ENCODE measurements at places on chromosomes 2 and 18.

DNA sequence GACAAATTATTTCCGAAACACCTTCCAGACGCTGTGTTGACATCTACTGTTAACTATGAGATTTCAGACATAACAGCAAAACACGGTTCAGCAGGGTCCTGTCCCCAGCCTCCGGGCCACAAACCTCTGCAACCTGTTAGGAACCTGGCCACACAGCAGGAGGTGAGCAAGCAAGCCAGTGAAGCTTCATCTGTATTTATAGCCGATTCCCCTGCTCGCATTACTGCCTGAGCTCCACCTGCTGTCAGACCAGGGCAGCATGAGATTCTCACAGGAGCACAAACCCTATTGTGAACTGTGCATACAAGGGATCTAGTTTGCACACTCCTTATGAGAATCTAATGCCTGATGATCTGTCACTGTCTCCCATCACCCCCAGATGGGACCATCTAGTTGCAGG, 31.1 kb downstream of the NDUFA10 start:
- no peak for DNase-seq

DNA sequence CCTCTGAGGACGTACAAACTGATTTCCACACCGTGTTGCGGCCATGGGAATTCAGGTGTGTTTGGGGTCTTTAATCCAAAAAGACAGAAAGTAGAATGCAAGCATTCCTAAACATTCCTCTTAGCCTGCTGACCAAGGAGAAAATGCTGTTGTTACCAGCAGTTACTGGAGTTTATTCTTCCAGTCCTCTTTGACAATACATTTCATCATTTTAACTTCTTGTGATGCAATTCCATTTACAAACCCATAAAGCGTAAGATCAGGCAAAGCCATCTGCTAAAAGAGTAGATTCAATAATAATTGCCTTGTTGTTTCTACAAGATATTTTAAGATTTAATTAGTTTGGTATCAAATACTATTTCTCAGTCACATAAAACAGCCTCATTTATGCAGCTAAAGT, 32.7 kb downstream of the SPIRE1 start:
- DNase-seq = no peak

DNA sequence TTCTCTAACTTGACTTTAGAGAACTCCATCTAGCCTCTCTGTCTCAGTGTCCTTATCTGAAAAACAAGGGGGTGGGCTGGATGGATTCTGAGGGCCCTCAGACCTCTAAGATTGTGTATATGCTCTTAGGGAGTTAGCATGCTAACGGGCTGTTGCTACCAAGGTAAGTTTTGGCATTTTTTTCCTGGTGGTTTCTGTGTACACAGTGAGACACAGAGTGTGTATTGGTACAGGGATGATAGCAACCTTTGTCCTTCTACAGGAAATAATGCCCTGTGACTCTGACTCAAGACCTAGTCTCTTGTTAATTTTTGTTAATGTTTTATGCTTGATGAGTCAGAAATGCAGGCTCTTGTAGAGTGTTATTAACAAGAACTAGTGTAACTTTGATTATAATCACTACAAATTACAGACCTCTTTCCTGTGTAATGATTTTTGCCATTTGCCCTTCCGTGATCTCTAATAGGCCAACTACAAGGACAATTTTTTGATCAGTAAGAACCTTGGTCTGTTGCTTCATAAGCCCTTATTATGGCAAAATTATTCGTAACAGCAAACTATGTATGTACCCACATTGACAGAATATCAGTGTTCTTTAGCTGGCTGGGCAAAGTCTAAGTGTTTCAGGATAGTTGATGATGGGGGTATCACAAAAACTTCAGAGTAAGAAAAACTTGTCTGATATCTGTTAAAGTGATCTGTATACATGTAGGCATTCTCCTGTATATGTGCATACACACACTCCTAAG, 89.7 kb downstream of the SPTBN1 start:
- no peak for DNase-seq

DNA sequence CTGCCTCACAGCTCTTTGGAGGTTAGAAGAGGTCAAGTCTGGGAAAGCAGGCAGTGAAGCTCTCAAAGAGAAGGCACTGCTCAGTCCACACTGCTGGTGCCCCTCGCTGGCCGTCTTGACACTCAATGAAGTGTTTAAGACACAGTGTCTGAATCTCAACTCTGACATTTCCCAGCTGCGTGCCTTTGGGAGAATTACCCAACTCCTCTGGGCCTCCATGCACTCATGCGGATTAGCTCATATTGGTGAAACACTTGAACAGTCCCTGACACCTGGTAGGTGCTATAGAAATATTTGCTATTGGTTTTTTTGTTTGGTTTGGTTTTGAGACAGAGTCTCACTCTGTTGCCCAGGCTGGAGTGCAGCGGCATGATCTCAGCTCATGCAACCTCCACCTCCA, 281.0 kb downstream of the SRBD1 start:
- DNase-seq = no peak

DNA sequence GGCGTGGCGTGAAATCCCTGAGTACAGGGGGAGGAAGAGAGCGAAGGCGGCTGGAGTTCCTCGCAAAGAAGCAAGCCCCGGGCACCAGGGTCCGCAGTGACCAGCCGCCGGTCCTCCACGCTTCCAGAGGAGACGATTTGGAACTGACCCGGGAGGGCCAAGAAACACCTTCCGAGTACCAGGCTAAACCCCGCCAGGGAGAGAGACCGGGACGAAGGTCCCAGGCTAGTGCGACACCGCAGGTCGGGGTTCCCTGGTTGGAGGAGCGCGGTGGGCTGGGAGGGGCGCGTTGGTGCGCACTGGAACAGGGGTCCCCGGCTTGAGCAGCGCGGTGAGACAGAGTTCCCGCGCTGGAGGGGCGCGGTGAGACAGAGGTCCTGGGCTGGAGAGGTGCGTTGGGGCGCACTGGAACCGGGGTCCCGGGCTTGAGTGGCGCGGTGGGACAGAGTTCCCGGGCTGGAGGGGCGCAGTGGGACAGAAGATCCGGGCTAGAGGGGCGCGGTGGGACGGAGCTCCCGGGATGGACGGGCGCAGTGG, 901 bp downstream of the WDFY1 start:
- DNase-seq = peak; percentile 37

GRCh38 chr2:43268066-43268953, 41.9 kb upstream of the ZFP36L2 start:
- no peak for DNase-seq

Data from HEK293T (cell line).